Activated CD8-positive, alpha-beta memory T cell treated with anti-CD3 and anti-CD28 coated beads, Interleukin-2, amount 10 ng/mL, durations not matched to agents 7 days and 5 days (primary cell): ENCODE measurements at places on chromosomes 11 and 22. TPM values are rescaled to one million over a fixed set of nuclear protein-coding genes. Genes with fewer than 3 reads are reported as not detected.

- DNase-seq: no peak
Observed at GRCh38 chr11:12148882-12149281, 38.5 kb downstream of the MICAL2 start.

DNA sequence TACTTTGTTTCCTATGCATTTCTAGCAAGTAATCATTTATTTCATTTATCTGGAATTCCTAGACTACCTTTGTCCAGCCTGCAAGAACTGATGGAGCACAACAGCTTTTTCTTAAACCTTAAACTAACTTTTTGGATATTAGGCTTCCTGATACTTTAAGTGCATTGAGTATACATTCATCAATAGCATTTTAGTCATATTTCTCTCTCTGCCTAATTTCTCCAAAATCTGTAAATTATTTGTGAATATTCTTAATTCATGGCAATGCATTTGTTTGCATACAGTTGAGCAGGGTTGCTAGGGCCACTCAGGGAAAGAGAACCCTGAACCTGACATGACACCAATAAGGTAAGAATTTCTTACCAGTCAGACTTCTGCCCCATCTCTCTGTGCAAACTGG lies 29.1 kb upstream of the APLNR start:
- DNase-seq: no peak

GRCh38 chr11:85918910-85919794 lies 64.0 kb downstream of the CCDC83 start:
- DNase-seq: no peak

DNA sequence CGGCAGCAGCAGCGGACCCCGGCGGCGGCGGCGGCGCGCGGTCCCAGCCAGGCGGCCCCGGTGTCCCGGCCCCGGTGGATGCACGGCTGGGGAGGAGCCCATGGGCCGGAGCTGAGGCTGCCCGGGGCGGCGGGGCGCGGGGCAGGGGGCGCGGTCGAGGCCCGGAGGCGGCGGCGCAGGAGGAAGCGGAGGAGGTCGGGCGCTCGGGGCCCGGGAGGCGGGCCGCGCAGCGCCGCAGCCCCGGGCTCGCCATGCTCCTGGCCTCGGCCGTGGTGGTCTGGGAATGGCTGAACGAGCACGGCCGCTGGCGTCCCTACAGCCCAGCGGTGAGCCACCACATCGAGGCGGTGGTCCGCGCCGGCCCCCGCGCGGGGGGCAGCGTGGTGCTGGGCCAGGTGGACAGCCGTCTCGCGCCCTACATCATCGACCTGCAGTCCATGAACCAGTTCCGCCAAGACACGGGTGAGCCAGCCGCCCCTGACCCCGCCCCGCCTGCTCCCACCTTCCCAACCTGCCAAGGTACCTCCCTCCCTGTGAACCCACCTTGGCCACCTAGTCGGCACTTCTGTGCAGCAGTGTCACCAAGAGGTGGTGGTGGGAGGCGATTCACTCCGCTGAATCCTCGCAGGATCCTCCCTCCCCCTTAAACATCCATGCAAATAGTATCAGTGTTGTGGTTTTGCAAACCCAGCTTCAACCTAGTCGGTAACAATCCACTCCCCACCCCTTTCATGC lies 580 bp downstream of the DTX4 start:
- no peak for DNase-seq

DNA sequence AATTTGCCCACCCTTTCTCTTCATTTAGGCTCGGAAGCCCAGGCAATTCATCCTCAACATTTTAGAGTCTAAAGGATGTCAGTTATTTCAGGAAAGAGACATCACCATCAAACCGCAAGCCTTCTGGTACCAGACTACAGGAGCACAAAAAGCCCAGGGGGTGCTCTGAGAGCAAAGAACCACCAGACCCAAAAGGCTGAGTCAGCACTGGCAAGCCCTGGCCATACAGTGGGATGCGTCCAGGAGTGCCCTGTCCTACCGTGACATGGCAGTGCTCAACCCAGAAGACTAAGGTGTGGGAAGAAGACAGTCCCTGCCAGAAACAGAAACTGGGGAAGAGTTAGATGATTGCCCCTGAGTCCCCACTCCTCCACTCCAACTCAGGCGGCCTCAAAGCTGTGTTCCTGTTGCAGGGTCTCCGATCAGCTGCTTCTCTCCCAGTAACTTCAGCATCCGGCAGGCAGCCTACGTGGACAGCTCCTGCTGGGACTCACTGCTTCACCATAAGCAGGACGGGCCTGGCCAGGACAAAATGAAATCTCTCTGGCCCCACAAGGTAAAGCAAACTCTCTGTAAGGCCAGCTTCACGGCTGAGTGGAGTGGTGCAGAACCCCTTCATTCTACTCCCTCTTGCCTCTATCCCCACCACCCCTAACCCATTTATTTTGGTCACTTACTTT lies 1.5 kb downstream of the PANX3 start:
- DNase-seq: no peak

GRCh38 chr22:17587629-17588028 lies 24.3 kb downstream of the SLC25A18 start:
- no peak for DNase-seq

Gene CPT1A
- total RNA-seq: 36.4 TPM

- DNase-seq: no peak
Observed at GRCh38 chr11:8327761-8328192, 64.1 kb upstream of the LMO1 start.
